Left lung (tissue), 14 donors: ENCODE measurements at places on chromosomes 12 and 14.

- no peak for DNase-seq
Observed at GRCh38 chr12:62045211-62045610, 215.0 kb upstream of the USP15 start.

DNA sequence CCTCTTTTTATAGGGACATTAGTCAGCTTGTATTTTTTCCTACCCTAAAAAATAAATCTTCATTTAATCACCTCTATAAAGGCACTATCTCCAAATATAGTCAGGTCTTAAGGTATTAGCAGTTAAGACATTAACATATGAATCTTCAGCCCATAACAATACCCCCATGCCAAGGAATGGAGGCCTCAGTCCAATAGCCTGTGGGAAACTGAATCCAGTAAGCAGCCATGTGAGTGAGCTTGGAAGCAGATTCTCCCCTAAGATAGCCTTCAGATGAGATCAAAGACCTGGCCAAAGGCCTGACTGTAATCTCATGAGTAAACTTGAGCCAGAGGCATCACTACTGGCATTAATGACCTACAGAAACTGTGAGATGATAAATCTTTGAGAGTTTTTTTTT is 232.1 kb upstream of the SYT10 start:
- DNase-seq = no peak

- DNase-seq = no peak
Observed at GRCh38 chr14:95385701-95386100, 66.0 kb upstream of the CLMN start.

GRCh38 chr12:59895166-59895775 is 299.4 kb downstream of the SLC16A7 start:
- no peak for DNase-seq

DNA sequence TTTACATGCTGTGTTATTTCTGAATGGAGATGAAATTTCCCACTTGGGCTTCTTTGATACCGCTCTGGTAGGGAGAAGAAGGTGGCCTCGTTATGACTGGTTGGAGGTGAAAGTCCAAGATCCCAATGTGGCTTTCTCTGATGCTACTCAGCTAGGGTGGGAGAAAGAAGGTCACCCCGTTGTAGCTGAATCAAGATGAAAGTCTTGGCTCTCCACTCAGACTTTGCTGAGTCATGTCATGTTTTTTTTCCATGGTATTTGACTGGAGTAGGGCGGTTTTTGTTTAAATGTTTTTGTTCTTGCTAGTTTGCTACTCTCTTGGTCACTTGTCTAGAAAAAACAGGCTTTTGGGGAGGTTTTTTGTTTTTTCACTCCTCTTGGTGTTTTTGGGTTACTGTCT is 2.4 kb upstream of the PDE6H start:
- no peak for DNase-seq

DNA sequence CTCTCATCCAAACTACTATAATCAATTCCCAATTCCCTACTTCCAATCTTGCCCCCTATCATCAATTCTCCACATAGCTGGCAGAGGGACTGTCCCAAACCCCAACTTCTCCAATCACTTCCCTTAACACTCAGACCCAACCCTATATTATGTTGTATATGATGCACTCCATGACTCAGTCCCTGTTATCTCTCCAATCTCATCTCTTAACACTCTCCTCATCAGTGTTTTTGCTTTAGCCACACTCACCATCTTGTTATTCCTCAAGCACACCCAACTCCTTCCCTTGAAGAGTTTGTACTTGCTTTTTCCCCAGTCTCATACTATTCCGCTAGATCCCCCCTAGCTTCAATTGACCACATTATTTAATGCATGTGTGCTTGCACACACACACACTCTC is 4.9 kb downstream of the RHOJ start:
- no peak for DNase-seq

- no peak for DNase-seq
Observed at GRCh38 chr14:57485635-57486034, 8.0 kb downstream of the CCDC198 start.

GRCh38 chr14:61568572-61569011 is 126.7 kb upstream of the HIF1A start:
- DNase-seq = peak; percentile 63

DNA sequence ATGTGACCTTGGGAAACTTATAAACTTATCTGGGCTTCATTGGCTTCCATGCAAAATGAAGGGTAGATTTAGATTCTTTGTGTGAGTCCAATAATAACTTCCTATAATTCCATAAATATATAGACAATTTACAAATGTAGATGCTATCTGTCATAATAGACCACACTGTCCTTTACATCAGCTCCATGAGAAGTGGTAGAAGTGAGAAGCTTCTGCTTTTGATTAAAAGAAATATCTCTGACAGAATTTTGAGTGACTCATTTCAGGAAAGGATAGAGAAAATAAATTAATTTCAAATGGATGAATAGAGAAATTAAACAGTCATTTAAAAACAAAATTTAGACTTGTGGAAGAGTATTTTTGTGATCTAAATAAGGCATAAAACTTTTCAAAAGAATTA is 329.7 kb upstream of the ATP2B1 start:
- DNase-seq = no peak

- peak; percentile 95 for DNase-seq
Observed at GRCh38 chr12:4273652-4274395, at the start of gene CCND2. TSS of gene CCND2 (plus strand) at chr12:4273762. CDS start at chr12:4274041, 279 bp downstream.

- DNase-seq = no peak
Observed at GRCh38 chr12:62717643-62718042, 217.3 kb downstream of the PPM1H start.

- DNase-seq = no peak
Observed at GRCh38 chr12:52579468-52580465, 6.1 kb upstream of the KRT74 start.

DNA sequence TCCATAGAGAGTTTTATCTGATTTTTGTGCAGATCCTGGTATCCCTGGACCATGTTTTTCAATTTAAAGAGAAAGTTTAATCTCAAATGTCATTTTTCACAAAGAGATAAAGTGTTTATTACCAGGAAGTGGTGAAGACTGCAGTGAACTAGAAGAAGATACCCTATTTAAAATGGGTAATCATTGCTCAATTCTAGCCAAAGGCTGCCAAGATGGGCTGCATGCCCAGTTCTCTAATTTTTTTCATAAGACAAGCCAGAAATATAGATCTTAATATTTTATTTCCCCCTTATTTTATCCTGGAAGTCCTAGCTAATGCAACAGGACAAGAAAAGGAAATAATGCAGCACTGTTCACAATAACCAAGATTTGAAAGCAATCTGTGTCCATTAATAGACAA is 343.5 kb downstream of the PCNX1 start:
- no peak for DNase-seq

GRCh38 chr14:39114073-39114838 is at the start of gene GEMIN2:
TSS of gene GEMIN2 (plus strand) at chr14:39114323. CDS start at chr14:39114339, 16 bp downstream.
- peak; percentile 94 for DNase-seq

- no peak for DNase-seq
Observed at GRCh38 chr12:14264316-14264715, 101.2 kb upstream of the ATF7IP start.

- no peak for DNase-seq
Observed at GRCh38 chr12:57525615-57526383, 3.2 kb downstream of the MBD6 start.

DNA sequence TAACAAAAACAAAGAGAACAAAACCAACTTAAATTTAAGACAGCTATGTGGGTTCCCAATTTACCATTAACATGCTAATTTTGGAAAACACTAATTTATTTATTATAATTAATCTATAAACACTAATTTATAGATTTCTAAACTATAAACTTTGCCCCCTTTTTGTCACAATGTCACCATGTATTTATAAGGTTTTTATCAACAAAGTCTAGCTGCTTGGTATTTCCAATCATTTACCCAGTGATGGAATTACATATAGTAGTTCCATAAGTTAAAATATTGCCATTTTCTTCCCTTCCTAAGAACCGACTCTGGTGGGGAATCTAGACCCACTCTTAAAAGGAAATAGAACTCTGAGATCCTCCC is 140.7 kb downstream of the PPM1H start:
- DNase-seq = no peak

DNA sequence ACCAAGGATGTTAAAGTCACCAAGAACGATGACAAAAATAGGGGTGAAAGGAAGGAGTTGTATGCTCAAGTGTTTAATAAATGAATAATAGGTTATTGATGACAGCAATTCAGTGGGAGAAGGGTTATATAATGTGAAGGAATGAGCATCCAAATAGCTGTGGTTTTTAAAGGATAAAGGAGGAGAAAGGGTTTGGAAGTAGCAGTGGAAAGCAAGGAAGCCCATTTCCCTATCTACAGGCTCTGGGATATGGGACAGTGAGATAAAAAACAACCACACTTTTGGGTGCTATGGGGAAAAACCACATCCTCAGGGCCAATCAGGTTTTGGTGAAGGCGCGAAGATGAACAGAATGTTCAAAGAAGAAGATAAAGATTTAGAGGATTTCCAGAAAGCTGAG is 258.6 kb downstream of the ZFP36L1 start:
- no peak for DNase-seq

- no peak for DNase-seq
Observed at GRCh38 chr14:60106339-60106738, 14.6 kb downstream of the PCNX4 start.

- no peak for DNase-seq
Observed at GRCh38 chr14:75697918-75698317, 36.9 kb downstream of the TTLL5 start.

- DNase-seq = no peak
Observed at GRCh38 chr14:58744801-58745394, 107.1 kb downstream of the DACT1 start.

DNA sequence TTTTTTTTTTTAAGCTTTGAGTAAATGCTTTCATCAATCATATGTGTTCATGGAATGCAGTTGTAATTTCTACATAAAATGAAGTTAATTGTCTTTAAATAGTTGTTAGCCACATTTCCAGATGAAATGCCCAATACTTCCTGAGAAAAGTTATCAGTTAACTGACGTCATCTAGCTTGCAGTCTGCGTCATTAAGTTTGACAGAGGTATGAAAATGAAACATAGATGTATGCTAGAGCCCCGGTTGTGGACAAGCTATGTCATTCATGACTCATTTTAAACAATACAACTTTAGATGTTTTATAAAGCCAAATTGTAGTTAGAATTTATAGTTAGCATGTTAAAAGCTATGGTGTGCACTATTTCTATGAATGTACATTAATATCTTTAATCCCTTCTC is 90.7 kb downstream of the PLEKHA5 start:
- no peak for DNase-seq

- DNase-seq = no peak
Observed at GRCh38 chr12:5447320-5447719, 15.4 kb downstream of the NTF3 start.

GRCh38 chr12:130299574-130299973 is 38.1 kb upstream of the PIWIL1 start:
- no peak for DNase-seq

DNA sequence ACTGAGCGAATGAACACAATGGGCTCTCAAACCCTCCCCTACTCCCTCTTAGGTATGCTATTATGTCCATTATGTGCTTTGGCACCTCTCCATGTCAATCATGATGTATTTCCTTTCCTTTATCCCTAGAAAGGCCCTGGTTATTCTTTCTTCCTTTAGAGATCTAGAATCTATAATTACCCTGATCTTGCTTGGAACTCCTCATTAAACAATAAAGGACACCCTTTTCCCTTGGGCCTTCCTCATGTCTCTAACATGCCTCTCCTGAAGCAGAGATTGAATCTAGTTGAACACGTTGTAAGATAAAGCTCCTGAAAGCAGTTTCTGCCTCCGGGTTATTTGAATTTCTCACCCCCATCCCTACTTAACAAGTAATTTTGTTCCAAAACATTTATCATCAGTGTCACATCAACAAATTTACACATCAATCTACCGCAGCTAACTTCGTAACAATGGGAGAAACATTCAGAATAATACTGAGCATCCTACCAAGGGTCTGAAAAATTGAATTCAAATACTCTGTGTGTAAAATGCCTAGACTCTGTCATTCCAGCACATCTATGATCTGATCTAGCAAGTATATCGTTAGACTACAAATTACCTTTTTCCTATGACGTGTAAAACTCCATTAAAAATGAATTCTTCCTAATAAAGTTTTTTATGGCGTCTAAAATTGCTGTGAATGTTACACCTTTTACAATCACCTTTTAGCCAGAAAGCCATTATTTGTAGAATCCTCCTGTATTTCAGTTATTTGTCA is 5.4 kb downstream of the USP44 start:
- peak; percentile 13 for DNase-seq

- no peak for DNase-seq
Observed at GRCh38 chr12:96029826-96030225, 5.6 kb downstream of the LTA4H start.

DNA sequence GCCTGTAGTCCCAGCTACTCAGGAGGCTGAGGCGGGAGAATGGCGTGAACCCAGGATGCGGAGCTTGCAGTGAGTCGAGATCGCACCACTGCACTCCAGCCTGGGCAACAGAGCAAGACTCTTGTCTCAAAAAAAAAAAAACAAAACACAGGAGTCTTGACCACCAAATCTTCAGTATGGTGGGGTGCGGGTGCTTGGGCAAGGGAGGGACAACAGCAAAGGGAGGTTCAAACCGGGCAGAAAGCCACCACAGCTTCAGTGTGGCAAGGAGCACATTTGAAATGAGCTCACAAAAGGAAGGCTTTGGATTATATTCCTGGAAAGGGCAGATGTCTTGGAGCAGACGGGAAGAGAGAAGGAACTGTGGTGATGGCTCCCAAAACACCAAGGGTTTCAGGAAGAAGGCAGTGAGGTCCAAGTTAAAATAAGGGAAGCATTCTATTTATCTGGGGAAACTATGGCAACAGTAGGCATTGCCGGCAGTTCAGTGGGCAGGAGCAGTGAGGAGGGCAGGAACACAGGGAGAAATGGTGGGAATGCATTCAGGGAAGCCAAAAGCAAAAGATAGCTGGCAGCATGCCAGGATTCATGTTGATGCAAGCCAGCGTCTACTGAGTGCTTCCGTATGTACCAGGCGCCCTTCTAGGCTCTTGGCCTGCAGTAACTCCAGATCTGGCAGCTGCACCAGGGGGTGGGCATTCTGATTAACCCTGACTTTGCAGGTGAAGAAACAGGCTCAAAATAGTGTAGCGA is 51.0 kb upstream of the SRSF5 start:
- peak; percentile 84 for DNase-seq

DNA sequence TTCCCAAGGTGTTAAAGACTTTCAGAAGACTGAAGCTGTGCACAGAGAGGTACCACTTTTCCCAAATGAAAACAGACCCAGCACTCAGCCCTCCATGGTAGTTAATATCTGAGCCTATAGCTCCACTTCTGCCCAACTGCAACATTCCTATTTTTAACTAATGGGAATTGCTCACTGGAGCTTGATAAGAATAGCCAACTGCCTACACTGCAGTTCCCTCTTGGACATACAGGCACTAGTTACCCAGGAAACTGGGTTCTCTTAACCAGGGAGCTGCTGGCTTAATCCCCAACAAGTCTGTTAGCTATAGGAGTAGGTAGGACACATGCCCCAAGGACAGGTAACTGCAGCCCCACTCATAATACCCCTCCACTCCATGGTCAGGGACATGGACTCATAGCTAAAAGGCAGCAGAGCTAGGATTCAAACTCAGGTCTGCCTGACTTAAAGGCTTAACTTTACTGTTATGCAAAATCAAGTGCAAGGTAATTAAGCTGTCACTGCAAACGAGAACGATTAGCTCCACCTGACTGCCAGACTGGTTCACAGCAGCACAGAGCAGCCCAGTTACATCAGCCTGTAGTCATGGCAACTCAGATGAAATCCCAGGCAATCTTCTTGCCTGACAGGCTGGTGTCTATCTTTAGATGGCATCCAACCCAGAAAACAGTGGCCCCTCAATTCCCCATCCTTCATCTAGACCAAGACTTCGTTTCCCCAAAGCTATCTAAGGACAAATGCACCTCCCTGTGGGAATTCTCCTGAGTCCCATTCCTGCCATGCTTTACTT is 77.1 kb upstream of the ACTN1 start:
- no peak for DNase-seq
